ENCODE measurements at places on chromosomes 3 and 15. TPM values are rescaled to one million over a fixed set of nuclear protein-coding genes. Genes with fewer than 3 reads are reported as not detected.

- no peaks in the 10 kb centered on the region for H3K27me3 ChIP-seq
- H3K36me3 ChIP-seq: peaks cover 3% of the 10 kb centered on the region
- H3K4me3 ChIP-seq: no peak overlapping the region
- peaks cover under 1% of the 10 kb centered on the region for H3K4me1 ChIP-seq
- H3K27ac ChIP-seq: no peak overlapping the region
These were observed 90.0 kb downstream of the ANO10 start for GRCh38 chr3:43531835-43532234.

GRCh38 chr15:91472316-91472756, 372.3 kb downstream of the SV2B start:
- H3K4me3 ChIP-seq: peak overlapping the region; percentile 57
- H3K27ac ChIP-seq: peak overlapping the region; percentile 91
- peak; percentile 65 for DNase-seq
- H3K4me1 ChIP-seq: peaks cover 54% of the 10 kb centered on the region
- no peaks in the 10 kb centered on the region for H3K27me3 ChIP-seq

GRCh38 chr3:46368569-46368968, 2.2 kb upstream of the CCR5 start:
- H3K27ac ChIP-seq: peak overlapping the region; percentile 41
- H3K4me1 ChIP-seq: peaks cover 54% of the 10 kb centered on the region
- H3K4me3 ChIP-seq: no peak overlapping the region

The PLA2G4E gene
- total RNA-seq: not detected

The GOLGA6B gene
- not detected for total RNA-seq

GRCh38 chr15:75056036-75056435, 32.6 kb downstream of the PPCDC start:
- no peak overlapping the region for H3K27ac ChIP-seq
- H3K4me3 ChIP-seq: no peak overlapping the region
- DNase-seq: no peak
- no peaks in the 10 kb centered on the region for H3K27me3 ChIP-seq

The SIDT1 gene
- total RNA-seq: 31.6 TPM

GRCh38 chr3:17820704-17821103, 78.3 kb upstream of the TBC1D5 start:
- no peaks in the 10 kb centered on the region for H3K36me3 ChIP-seq
- no peak for DNase-seq
- H3K4me1 ChIP-seq: no peaks in the 10 kb centered on the region
- peaks cover 17% of the 10 kb centered on the region for H3K27me3 ChIP-seq
- H3K4me3 ChIP-seq: no peak overlapping the region

DNA sequence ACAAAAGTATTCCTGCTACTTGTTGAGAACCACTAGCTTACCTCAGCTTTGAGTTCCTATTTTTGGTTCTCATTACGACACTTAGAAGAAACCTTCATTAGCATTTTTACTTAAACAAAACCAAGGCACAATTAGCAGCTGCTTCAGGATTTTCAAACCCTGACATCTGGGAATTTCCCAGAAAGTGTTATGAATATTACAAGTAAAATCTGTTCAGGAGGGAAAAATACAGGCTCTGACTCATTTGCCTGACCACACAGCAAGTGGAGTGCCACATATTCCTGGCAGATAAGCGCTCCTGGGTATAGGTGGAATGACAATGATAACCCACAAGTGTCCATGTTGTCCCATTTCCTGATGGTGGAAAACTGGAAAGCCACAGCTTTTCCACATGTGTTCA, 10.3 kb upstream of the RFTN1 start:
- no peak overlapping the region for H3K4me3 ChIP-seq
- no peak for DNase-seq
- no peaks in the 10 kb centered on the region for H3K27me3 ChIP-seq
- no peak overlapping the region for H3K27ac ChIP-seq

- no peak overlapping the region for H3K4me3 ChIP-seq
- H3K36me3 ChIP-seq: peaks cover 64% of the 10 kb centered on the region
- no peaks in the 10 kb centered on the region for H3K4me1 ChIP-seq
- no peak for DNase-seq
- H3K27ac ChIP-seq: no peak overlapping the region
These were observed 58.3 kb downstream of the TASOR start for GRCh38 chr3:56624725-56625124.

GRCh38 chr3:158084651-158085050, 21.6 kb downstream of the SHOX2 start:
- H3K4me1 ChIP-seq: no peaks in the 10 kb centered on the region
- no peak for DNase-seq
- H3K27ac ChIP-seq: no peak overlapping the region
- peaks cover 41% of the 10 kb centered on the region for H3K27me3 ChIP-seq
- H3K4me3 ChIP-seq: no peak overlapping the region

The ASB14 gene
- total RNA-seq: not detected

The REC114 gene
- not detected for total RNA-seq

The AP3B2 gene
- not detected for total RNA-seq

DNA sequence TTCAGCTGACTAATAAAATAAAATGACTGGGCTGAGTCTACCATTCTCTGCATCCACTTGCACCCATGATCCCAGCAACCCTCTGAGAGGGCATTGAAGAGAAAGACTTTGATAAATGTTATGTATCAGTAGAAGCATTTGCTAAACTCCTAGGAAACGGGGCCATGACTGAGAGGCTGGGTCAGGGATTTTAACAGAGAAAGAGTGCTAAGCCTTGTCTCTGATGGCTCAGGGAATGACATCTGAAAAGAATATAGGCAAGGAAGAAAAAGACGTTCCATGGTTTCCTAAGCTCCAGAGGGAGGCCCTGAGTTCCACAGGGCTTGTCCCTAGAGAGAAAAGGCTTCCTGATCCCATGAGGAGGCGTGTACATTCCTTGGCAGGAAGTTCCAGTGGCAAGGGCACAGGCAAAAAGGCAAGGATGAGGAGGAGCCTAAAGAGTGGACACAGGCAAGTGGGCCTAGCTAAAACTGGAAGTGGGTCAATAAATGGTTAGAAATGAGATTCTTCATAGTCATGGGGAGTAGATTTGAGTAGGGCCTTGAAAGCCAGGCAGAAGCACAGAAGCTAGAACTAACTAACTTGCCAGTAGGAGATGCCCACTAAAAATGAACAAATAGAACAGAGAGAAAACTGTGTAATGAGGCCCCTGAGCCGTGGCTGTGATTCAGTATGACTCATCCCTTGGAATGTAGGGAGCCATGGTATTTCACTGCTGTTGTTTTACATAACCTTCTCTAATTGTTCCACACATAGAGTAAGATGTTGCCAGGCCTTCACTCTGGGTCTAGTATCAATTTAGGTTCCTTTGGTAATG, 44.9 kb upstream of the MANF start:
- H3K36me3 ChIP-seq: no peaks in the 10 kb centered on the region
- no peaks in the 10 kb centered on the region for H3K27me3 ChIP-seq
- H3K4me3 ChIP-seq: no peak overlapping the region
- H3K4me1 ChIP-seq: no peaks in the 10 kb centered on the region
- no peak for DNase-seq

DNA sequence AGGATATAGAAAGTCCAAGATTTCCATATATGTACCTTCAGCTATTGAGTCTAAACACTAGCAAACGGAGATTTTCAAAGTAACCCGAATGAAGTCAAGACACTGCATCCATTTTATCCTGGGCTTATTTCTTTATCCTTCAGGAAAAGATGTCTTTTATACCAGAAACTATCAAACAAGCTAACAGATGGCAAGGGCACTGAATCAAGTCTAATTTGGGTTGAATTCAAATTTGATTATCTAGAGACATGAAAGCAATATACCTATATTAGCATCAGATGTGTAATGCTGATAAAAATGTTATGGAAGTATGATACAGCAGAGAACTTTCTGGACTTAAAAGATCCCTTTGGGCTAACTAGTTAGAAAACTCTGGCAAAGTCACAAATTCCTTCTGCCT, 138.3 kb upstream of the TSPAN3 start:
- H3K4me3 ChIP-seq: no peak overlapping the region
- DNase-seq: no peak
- no peak overlapping the region for H3K27ac ChIP-seq
- no peaks in the 10 kb centered on the region for H3K27me3 ChIP-seq
- no peaks in the 10 kb centered on the region for H3K4me1 ChIP-seq

GRCh38 chr3:142498397-142499180, 50.8 kb upstream of the XRN1 start:
- peaks cover 54% of the 10 kb centered on the region for H3K36me3 ChIP-seq
- no peak overlapping the region for H3K4me3 ChIP-seq
- H3K27me3 ChIP-seq: no peaks in the 10 kb centered on the region
- no peaks in the 10 kb centered on the region for H3K4me1 ChIP-seq
- DNase-seq: no peak
- H3K27ac ChIP-seq: no peak overlapping the region

The DISP2 gene
- 1.4 TPM for total RNA-seq

GRCh38 chr3:69720824-69721223, 18.4 kb upstream of the MITF start:
- peaks cover 3% of the 10 kb centered on the region for H3K27me3 ChIP-seq
- H3K27ac ChIP-seq: no peak overlapping the region
- H3K36me3 ChIP-seq: no peaks in the 10 kb centered on the region
- DNase-seq: no peak
- H3K4me3 ChIP-seq: no peak overlapping the region
- H3K4me1 ChIP-seq: no peaks in the 10 kb centered on the region

DNA sequence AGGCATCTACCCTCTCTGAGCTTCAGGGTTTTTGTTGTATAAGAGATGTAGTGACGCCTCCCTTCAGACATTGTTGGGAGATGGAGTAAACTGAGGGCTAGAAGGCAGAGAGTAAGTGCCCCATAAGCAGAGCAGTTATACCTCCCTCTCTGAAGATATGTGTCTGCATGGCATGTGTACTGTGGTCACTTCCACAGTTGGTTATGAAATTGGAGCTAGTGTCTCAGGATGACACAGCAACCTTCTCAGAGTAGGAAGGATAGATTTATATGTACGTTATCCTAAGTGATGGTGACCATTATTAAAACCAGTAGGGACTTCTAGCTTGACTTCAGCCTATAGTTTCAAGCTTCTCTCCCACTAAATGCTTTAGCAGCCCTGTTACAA, 17.9 kb downstream of the PXK start:
- no peaks in the 10 kb centered on the region for H3K27me3 ChIP-seq
- DNase-seq: no peak
- H3K4me1 ChIP-seq: peaks cover 86% of the 10 kb centered on the region
- peak overlapping the region; percentile 73 for H3K27ac ChIP-seq
- no peak overlapping the region for H3K4me3 ChIP-seq
- H3K36me3 ChIP-seq: peaks cover 33% of the 10 kb centered on the region

- no peak overlapping the region for H3K27ac ChIP-seq
- DNase-seq: no peak
- H3K27me3 ChIP-seq: peaks cover 53% of the 10 kb centered on the region
- peaks cover 62% of the 10 kb centered on the region for H3K4me1 ChIP-seq
These were observed 1.4 kb upstream of the RSRC1 start for GRCh38 chr3:158108445-158108985.

- no peaks in the 10 kb centered on the region for H3K36me3 ChIP-seq
- peak; percentile 7 for DNase-seq
- H3K27ac ChIP-seq: no peak overlapping the region
- H3K27me3 ChIP-seq: peaks cover 6% of the 10 kb centered on the region
- H3K4me1 ChIP-seq: no peaks in the 10 kb centered on the region
These were observed 77.2 kb downstream of the PPP2R3A start for GRCh38 chr3:136042608-136043221.

The ZNF860 gene
- total RNA-seq: not detected

DNA sequence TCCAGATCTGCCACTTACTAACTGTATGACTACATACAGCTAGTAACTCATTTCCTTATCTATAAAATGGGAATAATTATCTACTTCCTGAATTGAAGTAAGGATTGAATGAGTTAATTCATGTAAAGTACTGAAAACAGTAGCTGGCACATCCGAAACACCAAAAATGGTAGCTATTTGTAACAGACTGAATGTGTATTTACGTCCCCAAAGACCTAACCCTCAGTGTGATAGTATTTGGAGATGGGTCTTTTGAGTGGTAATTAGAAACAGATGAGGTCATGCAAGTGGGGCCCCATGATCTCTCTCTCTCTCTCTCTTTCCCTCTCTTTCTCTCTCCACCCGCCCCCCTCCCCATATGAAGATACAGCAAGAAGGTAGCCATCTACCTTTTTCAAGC, 146.2 kb downstream of the PLCH1 start:
- H3K36me3 ChIP-seq: no peaks in the 10 kb centered on the region
- no peak for DNase-seq
- H3K4me1 ChIP-seq: no peaks in the 10 kb centered on the region
- H3K27ac ChIP-seq: no peak overlapping the region
- H3K27me3 ChIP-seq: peaks cover 9% of the 10 kb centered on the region
- H3K4me3 ChIP-seq: no peak overlapping the region

The UBAP1L gene
- total RNA-seq: 3.8 TPM

DNA sequence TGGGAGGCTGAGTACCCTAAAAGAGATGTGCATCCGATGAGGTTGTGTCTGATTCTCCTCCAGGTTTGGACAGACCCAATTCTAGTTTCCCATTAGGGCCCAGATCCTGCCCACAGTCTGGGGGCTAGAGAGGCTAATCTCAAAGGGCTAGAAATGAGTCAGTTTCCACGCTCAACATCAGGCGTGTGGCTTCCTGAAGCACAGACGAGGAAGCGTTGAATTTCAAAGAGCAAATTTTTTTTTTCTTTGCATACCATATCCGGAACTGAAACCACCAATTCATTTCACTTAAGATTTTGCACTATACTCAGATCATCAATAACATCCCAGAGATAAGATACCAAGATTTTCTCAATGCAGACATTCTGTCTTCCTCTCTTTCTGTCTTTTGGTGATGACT, 173.8 kb upstream of the BCL6 start:
- DNase-seq: peak; percentile 79
- H3K27me3 ChIP-seq: peaks cover 3% of the 10 kb centered on the region
- H3K4me3 ChIP-seq: peak overlapping the region; percentile 66
- H3K27ac ChIP-seq: peak overlapping the region; percentile 95
- H3K36me3 ChIP-seq: peaks cover 15% of the 10 kb centered on the region
- peaks cover 77% of the 10 kb centered on the region for H3K4me1 ChIP-seq

DNA sequence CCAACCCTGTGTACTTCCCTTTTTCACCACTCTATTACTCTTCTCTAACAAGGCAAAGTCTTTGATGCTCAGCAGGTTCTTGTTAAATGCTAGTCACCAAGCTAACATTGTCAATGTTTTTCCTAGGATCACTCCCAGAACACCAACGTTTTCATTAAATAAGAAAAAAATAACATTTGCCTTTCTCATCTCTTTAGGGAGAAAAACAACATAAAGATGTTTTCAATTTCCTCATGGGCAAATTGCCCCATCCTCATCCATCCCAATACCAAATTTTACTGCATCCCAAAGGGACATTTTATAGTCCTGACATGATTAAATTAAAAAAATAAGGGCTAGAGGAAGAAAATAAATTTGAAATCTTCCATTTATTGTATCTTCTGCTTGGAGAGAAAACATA, 106.5 kb downstream of the SUCNR1 start:
- H3K4me3 ChIP-seq: no peak overlapping the region
- H3K36me3 ChIP-seq: no peaks in the 10 kb centered on the region
- no peak overlapping the region for H3K27ac ChIP-seq

- no peak overlapping the region for H3K4me3 ChIP-seq
- no peak for DNase-seq
- H3K36me3 ChIP-seq: peaks cover 16% of the 10 kb centered on the region
- H3K27ac ChIP-seq: no peak overlapping the region
- no peaks in the 10 kb centered on the region for H3K4me1 ChIP-seq
These were observed 26.4 kb downstream of the PEAK1 start for GRCh38 chr15:77393471-77393840.

- no peak overlapping the region for H3K27ac ChIP-seq
- no peaks in the 10 kb centered on the region for H3K36me3 ChIP-seq
- peaks cover 36% of the 10 kb centered on the region for H3K27me3 ChIP-seq
- H3K4me3 ChIP-seq: peak overlapping the region; percentile 43
These were observed 1.1 kb downstream of the STAC start for GRCh38 chr3:36381311-36381956.

Data from activated CD4-positive, alpha-beta T cell treated with anti-CD3 and anti-CD28 coated beads, Interleukin-2, amount 10 ng/mL, durations not matched to agents 7 days and 5 days (primary cell).